Type B pancreatic cell (in vitro differentiated cells): ENCODE measurements at places on chromosomes 6 and 20.

GRCh38 chr6:139508023-139508422 is 133.6 kb upstream of the CITED2 start:
- DNase-seq: no peak

- no peak for DNase-seq
Observed at GRCh38 chr6:159680104-159680503, 12.9 kb downstream of the SOD2 start.

GRCh38 chr6:24823185-24823584 is 24.5 kb upstream of the ARMH2 start:
- DNase-seq: no peak

- DNase-seq: no peak
Observed at GRCh38 chr6:140752234-140752633, 1377.8 kb upstream of the CITED2 start.

DNA sequence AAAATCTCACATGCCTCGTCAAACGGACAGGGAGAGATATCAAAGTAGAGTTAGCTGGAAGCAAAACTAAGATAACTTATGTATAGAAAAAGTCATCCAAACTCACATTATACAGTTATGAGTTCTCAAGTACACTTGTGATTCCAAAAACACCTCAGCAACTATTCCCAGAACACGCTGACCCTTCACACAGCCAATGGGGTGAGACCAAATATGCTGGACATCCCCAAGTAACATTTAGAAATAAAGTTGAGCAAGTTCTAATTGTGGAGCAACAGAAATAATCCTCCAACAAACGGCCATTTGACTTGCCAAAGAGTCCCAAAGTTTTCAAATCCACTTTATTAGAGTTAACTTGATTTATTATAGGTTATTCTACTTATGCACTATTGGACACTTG is 52.4 kb downstream of the LY86 start:
- DNase-seq: no peak

DNA sequence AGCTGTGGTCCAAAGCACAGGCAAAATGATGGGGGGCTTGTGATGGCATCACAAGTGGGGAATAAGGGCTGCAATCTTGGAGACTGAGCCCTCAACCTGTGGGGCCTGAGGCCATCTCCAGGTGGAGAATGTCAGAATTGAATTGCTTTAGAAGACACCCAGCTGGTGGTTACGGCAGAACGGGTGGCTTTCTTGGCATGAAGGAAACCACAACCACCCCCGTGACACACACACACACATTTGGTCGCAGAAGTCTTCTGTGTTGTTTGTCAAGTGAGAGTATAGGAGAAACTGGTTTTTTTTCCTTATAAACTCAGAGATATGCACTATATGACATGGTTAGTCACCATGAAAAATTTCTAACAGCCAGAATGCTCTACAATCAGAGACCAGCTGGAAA is 139.5 kb upstream of the CDH4 start:
- no peak for DNase-seq

DNA sequence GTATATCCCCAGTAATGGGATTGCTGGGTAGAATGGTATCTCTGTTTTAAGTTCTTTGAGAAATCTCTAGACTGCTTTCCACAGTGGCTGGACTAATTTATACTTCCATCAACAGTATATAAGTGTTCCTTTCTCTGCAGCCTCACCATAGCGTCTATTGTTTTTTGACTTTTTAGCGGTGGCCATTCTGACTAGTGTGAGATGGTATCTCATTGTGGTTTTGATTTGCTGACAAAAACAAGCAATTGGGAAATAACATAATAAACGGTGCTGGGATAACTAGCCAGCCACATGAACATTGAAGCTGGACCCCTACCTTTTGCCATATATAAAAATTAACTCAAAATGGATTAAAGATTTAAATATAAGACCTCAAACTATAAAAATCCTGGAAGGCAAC is 14.2 kb downstream of the OR2A4 start:
- DNase-seq: no peak

DNA sequence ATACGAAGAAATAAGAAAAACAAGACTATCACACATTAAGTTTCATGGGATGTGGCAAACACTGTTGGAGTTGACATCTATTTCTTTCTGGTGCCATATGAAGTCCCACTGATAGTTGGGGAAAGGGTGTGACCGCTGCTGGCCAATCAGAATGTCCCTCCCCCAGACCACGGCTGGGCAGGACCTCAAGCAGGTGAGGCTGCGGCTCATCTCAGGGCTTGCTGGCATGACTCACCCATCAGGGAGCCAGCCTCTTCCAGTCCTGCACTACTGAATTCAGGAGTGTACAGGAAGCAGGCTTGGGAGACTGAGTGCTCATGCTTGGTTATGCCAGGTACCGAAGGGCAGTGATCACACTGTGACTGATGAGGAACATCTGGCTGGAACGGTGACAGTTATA is 18.9 kb downstream of the PREP start:
- DNase-seq: no peak

DNA sequence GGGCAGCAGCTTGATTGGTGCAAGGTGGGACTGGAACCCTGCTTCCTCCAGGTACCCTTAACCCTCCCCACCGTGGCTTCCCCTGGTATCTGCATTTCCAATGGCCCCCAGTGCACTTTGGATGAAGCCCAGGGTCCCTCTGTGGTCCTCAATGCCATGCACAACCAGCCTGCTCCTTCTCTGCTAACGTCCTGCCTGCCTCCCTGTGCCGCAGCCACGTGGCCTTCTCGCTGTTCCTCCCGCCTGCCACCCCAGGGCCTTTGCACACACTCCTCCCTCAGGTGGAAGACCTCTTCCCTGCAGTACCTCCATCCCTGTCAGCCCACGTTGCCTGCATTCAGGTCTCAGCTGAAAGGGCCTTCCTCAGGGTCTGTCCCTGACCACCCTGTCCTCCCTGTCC is 101.6 kb downstream of the BMP7 start:
- no peak for DNase-seq

GRCh38 chr6:1770968-1771723 is 161.4 kb downstream of the FOXC1 start:
- no peak for DNase-seq

- DNase-seq: no peak
Observed at GRCh38 chr20:17557675-17558006, 12.2 kb upstream of the DSTN start.

DNA sequence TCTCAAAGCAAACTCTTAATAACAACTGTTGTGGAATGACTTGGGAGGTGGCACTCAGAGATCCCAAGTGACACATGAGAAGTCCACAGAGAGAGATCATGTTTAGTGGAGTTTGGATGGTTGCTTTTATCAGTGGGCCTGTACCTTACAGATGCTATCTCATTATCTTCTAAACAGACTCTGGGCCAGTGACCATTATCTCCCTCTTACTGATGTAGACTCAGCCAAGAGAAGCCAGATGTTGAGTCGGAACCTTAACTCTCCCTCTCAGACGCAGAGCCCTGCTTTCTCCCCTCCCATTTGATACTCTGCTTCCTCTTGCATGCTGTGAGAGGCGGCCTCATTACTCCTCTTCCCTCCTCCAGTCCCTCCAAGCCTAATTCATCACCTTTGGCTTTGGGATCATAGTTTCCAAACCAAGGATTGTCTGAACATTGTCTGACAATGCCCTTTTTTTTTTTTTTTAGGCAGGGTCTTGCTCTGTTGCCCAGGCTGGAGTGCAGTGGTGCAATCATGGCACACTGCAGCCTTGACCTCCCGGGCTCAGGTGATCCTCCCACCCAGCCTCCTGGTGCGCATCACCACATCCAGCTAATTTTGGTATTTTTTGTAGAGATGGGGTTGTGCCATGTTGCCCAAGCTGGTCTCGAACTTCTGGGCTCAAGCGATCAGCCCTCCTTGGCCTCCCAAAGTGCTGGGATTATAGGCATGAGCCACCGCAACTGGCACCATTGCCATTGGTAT is 4.5 kb upstream of the DDR1 start:
- DNase-seq: no peak

GRCh38 chr6:40550202-40551101 is 36.7 kb downstream of the LRFN2 start:
- DNase-seq: no peak

DNA sequence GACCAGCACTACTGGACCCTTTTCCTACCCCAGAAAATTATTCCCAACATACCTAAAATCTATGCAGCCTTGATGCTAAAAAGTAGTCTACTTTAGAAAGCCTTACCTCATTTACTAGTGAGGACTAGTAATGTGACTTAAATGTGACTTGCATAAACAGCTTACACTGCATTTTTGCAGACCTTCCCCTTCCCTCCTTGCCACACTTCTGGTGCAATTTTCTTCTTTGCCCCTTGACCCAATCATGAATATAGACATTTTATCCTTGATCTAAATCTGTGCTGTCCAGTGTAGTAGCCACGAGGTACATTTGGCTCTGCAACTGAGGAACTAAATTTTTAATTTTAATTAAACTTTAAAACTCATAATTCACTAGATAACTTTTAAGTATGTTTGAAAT is 7.0 kb upstream of the ZKSCAN8 start:
- no peak for DNase-seq

DNA sequence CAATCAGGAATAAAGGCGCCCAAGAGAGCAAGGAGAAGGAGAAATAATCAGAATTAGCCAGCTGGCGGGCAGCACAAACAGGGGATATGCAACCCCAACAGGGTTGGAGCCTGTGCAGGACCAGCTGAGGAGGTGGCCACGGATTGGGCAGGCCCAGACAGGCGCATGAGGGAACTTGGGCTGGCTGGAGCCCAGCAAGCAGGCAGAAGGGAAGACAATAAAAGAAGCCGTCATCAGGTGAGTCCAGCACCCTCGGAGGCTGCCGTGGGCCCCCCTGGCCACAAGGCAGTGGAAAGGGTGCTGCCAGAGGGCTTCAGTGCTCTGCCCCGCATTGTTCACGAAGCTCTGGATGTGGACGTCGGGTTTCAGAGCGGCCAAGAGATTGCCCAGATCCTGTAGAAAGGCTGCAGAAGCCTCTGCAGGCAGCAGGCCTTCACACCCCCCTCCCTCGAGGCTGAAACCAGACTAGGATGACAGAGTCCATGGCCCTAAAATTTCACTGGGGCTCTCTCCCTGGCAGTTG is 28.4 kb upstream of the MAFB start:
- no peak for DNase-seq

DNA sequence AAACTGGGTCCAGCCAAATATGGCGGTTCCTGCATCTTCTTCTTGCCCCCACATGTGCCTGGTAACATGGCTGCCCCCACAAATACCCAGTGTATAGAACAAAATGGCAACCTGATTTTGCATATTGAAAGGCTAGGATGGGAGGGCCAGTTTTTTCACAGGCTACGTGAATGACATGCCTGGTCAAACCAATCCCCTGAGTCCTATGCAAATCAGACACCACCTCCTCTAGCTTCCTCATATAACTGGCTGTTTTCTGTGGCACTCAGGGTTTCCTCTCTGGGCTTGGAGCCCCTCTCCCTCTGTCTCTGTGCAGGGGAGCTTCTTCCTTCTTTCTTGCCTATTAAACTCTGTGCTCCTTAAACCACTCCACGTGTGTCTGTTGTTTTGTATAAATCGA is 372.1 kb downstream of the KIF16B start:
- DNase-seq: no peak

DNA sequence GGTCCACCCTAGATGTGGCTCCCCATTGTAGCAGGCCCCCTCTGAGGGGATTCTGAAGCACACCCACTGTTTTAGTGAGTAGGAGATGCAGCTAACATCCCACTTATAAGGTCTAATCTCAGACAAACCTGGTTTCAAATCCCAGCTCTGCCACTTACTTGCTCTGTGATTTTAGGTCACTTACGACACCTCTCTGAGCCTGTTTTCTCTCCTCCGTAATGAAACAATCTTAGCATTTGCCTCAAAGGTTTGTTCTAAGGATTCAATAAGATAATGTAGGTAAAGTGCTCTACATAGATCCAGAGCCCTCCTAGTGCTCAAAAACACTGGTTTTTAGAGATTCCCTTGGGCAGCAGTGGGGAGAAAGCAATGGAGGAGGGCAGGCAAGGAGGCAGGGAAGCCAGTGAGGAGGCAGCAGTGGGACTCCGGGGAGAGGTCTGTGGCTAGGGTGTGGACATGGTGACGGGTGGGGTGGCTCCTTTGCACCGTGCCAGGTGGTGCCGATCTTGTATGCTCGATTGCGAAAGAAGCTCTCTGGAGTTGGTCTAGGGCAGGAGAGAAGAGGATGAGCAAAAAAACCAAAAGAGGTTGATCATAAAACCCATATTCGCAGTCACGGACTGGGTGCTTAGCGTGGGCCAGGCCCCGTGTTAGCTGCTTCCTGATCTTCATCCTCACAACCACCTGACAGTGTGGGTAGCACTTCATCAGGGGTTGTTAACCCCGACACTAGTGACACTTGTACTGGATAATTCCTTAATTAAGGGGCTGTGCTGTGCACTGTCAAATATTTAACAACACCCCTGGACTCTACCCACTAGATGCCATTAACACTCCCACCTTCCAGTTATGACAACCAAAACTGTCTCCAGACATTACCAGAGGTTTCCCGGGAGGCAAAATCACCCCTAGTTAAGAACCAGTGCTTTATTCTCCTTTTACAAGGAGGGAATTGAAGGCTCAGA is 16.8 kb upstream of the PTGIS start:
- DNase-seq: no peak

DNA sequence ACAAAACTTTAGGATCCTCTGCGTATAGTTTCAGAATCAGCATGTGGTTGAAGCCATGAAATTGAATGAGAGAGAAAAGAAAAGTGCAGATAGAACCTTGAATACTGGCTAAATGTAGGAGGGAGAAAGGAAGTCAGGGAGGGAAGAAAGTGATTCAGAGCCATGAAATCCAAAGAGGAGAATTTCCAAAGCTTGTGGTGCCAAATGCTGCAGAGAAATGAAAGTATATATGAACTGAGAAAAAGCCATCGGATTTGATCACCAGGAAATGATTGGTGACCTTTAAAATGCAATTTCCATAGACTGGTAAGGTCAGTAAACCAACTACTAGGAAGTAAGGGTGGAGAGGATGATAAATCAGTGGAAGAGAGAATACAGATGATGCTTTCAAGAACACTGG is 142.3 kb downstream of the TFAP2A start:
- DNase-seq: no peak

DNA sequence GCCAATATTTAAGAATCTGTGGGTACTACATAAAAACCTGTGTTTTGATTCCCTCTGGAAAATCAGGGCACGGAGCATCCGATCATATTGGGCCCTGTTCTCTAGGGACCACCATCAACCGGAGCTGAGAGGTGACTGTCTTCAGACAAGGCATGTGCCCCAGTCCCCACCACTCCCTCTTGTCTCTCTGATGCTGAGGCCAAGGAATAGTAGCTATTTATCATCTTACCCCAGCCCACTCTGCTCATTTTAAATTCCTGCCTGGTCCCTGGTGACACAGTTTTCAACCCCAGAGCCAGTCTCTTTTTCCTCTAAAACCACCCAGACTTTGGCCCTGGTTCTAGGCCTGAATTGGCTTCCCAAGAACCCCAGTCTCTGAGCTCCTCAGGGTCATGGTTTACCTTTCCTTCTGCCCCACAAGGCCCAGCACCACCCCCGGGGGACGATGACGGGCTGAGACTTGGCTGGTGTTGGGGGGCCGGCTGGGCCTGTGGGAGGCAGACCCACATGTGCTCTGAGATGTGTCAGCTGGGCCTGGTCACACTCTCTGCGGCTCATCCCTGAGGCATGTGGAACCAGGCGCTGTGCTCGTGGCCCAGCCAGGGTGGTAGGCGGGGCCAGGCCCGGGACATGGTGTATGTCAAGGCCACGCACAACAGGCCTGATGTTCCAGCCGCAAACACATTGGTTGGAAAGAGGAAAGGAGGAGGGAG is 114.4 kb downstream of the CEBPB start:
- no peak for DNase-seq
